ENCODE measurements at places on chromosomes 1 and 21.

- DNase-seq: no peak
Measured at GRCh38 chr1:205355075-205355453, 1.7 kb downstream of the KLHDC8A start.

DNA sequence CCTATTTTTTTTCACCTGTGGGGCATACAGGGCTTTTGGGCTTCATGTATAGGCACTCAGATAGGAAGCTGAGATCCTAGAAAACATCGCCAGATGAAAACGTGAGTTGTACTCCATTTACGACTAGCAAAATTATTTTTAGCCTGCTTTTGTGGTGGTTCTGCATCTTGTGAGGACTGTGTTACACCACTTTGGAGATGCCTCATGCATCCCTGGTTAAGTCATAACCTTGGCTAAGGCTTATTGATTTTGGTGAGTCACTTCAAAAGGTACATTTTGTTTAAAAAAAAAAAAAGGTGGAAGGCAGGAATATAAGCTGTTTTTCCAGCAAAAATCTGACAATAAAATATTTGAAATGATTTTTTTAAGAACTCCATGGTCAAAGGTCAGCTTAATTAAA is 101.8 kb upstream of the OLFM3 start:
- DNase-seq: no peak

- no peak for DNase-seq
Measured at GRCh38 chr1:5926686-5927435, 65.4 kb downstream of the NPHP4 start.

DNA sequence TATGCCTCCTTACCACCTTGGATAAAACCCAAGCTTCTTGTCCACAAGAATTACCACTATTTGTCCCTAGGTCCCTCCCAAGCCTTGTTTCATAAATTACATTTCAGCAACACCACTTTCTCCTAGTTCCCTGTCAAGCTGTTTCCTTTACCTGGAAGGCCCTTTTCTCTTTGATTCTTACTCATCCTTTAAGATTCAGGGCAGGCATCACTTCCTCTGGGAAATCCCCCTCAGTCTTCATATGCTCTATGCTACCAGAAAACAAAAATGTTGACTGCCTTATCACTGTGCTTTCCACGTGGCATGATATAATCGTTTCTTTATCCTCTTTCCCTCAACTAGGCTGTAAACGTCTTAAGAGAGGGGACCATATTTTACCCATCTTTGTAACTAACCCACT is 102.7 kb downstream of the LYST start:
- DNase-seq: no peak

DNA sequence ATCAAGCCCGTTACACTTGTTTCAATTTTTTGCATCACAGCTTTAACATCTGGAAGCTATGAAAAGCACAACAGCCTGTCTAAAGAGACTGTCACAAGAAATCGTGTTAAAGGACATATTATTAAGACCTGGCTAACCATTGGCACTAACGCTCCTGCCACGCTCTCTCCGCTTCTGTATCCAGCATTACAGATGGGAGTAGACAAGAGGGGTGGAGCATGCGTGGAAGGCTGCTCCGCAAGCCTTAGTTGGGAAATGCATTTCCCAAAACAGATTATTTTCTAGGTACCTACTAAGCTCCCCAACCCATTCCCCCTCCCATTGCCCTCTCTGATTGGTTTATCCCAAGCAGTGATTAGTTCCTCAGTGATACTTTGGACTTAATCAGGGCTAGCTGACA is 72.4 kb downstream of the NTNG1 start:
- no peak for DNase-seq

DNA sequence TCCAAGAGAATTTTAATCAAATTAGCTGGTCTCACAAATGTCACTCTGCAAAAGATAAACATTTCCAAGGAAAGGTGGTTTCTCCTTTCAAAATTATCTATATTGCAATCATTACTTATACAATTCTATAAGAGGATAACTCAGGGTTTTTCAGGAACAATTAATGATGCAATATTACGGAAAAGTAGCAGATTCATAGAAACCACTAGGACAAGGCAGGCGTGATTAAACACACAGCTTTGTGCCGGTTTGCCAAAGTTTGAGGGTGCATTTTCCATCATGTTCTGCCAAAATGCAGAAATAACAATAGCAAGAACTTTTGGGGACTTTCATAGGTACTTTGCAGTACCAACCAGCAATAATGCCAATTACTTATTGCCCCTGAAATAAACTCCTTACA is 605 bp downstream of the TNFRSF9 start:
- no peak for DNase-seq

DNA sequence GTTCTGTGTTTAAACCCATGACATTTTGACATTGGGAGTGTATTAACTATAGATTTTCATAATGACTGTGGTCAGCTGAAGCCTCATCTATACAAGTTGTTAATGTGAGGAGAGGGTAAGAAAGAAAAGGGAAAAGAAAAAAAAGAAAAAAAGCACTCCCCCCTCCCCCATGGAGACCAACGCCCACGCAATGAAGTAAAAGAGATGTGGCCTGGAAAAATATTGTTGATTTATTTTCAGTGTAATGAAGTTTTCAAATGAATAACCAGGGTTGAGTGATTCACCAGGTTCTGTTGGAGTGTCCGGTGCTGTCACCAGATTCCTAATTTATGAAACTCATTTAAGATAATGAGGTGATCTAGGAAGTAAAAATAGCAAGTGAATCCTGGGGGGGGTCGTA is 4.7 kb downstream of the RNF220 start:
- DNase-seq: no peak

Measured in right renal pelvis (tissue), 4 donors.